ENCODE measurements at places on chromosomes 16 and 17. TPM values are rescaled to one million over a fixed set of nuclear protein-coding genes. Genes with fewer than 3 reads are reported as not detected.

GRCh38 chr17:8143581-8144400 lies 8.4 kb downstream of the PER1 start:
- H3K4me3 ChIP-seq: no peak overlapping the region
- peaks cover 94% of the 10 kb centered on the region for H3K4me1 ChIP-seq
- H3K27me3 ChIP-seq: no peaks in the 10 kb centered on the region
- peak overlapping the region; percentile 100 for H3K27ac ChIP-seq

DNA sequence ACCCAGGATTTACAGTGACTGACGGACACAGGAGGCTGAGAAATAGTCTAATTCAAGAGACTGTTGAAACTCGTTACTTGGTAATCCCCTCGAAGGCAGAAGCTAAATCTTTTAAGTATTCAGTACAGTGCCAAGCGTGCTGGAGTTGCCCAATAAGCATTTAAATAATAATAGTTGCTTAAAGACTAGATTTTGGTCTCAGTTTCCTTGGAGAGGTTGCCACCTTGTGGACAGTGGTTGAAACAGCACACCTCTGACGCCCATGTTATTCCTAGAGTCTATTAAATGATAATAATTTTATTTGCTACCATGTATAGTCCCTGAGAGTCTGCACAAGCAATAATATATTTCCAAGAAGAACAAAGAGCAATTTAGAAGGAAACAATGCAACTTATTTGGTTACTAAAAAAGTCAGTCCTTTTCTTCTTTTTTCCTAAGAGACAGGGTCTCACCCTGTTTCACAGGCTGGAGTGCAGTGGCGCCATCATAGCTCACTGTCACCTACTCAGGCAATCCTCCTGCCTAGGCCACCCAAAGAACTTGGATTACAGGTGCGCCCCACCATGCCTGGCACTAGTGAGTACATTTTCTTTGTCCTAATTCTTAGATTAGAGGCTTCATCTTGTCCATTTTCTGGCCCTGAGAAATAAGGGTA lies 138.0 kb upstream of the NUDT7 start:
- H3K27me3 ChIP-seq: no peaks in the 10 kb centered on the region
- no peak for DNase-seq
- no peak overlapping the region for H3K27ac ChIP-seq
- H3K4me1 ChIP-seq: no peaks in the 10 kb centered on the region

- H3K36me3 ChIP-seq: no peaks in the 10 kb centered on the region
- no peak for DNase-seq
- H3K27me3 ChIP-seq: peaks cover 31% of the 10 kb centered on the region
- no peaks in the 10 kb centered on the region for H3K4me1 ChIP-seq
- H3K27ac ChIP-seq: no peak overlapping the region
- no peak overlapping the region for H3K4me3 ChIP-seq
Observed at GRCh38 chr16:87233928-87234327, 83.3 kb downstream of the C16orf95 start.

GRCh38 chr17:57785022-57785421 lies 39.9 kb upstream of the CCDC182 start:
- no peaks in the 10 kb centered on the region for H3K27me3 ChIP-seq
- H3K4me3 ChIP-seq: no peak overlapping the region
- DNase-seq: no peak
- no peak overlapping the region for H3K27ac ChIP-seq

- peaks cover 34% of the 10 kb centered on the region for H3K4me1 ChIP-seq
- H3K36me3 ChIP-seq: no peaks in the 10 kb centered on the region
- H3K4me3 ChIP-seq: peak within 1 kb of the TSS; percentile 78
- H3K27ac ChIP-seq: peak within 1 kb of the TSS; percentile 87
- no peak for DNase-seq
Observed at GRCh38 chr17:39151150-39151942, at the start of gene PLXDC1. Gene PLXDC1, minus strand, starts transcription at chr17:39151637. Its CDS starts 200 bp downstream, at chr17:39151437.

The ITGB4 gene
- total RNA-seq: 57.4 TPM

The KRT39 gene
- not detected for total RNA-seq

The NACA2 gene
- not detected for total RNA-seq

The ANKS3 gene
- 21.7 TPM for total RNA-seq

The MYH8 gene
- not detected for total RNA-seq

Measured in esophagus muscularis mucosa (tissue), 4 donors.